ENCODE measurements at places on chromosomes 7 and 10.

GRCh38 chr10:59891349-59891748 is 15.0 kb downstream of the CCDC6 start:
- no peak for DNase-seq

GRCh38 chr10:11003679-11004078 is 14.0 kb upstream of the CELF2 start:
- no peak for DNase-seq

- no peak for DNase-seq
Measured at GRCh38 chr7:133298080-133298479, 45.2 kb downstream of the EXOC4 start.

GRCh38 chr7:48781752-48782151 is 142.6 kb upstream of the CDC14C start:
- DNase-seq = no peak

- no peak for DNase-seq
Measured at GRCh38 chr10:62058476-62058875, 157.0 kb downstream of the ARID5B start.

DNA sequence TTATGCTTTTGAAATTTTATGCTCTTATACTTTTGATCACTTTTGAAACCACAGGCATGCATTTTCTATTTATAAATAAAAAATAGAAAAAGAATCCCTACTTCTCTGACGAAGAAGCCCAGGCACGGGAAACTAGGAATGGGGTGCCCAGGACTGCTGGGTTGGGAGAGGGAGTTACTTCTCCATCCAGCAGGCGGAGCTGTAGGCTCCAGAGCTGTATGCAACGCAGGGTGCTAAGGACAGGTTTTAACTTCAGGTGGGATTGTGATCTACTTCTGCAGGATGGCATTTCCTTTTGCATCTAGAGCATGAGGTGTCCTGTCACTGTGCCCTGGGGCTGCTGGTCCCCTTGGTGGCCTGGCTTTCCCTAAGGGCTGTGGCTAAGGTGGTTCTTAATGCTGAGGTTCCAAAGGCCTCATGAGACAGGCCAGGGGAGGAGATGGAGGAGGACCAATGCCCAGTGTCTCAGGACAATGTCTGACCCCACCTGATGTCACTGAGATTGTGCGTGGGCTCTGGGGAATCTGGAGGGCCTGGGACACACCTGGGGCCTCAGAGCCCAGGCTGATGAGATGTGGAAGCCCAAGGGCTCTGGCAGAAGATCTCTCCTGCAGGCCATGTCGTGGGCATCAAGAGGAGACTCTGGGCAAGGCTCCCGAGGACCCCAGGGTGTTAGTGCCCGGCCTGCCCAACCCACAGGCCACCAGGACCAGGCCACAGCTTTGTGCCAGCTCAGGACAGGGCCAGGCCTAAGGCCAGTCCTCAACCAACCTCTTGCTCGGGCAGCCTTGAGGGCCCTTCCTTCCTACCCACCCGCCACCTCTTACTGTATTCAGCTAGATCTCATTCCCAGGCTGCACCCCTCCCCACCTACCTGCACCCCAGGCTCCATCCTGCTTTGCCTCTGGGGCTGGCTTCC is 507 bp downstream of the CCDC201 start:
- no peak for DNase-seq

- DNase-seq = no peak
Measured at GRCh38 chr7:123558289-123558874, 764 bp upstream of the NDUFA5 start.

- DNase-seq = peak; percentile 49
Measured at GRCh38 chr7:128112781-128113221, 81.6 kb upstream of the LRRC4 start.

GRCh38 chr7:33823913-33824312 is 81.4 kb upstream of the BMPER start:
- DNase-seq = no peak

GRCh38 chr10:86850481-86850880 is 94.1 kb downstream of the BMPR1A start:
- DNase-seq = no peak

- DNase-seq = no peak
Measured at GRCh38 chr10:108817135-108817534, 1106.2 kb downstream of the XPNPEP1 start.

DNA sequence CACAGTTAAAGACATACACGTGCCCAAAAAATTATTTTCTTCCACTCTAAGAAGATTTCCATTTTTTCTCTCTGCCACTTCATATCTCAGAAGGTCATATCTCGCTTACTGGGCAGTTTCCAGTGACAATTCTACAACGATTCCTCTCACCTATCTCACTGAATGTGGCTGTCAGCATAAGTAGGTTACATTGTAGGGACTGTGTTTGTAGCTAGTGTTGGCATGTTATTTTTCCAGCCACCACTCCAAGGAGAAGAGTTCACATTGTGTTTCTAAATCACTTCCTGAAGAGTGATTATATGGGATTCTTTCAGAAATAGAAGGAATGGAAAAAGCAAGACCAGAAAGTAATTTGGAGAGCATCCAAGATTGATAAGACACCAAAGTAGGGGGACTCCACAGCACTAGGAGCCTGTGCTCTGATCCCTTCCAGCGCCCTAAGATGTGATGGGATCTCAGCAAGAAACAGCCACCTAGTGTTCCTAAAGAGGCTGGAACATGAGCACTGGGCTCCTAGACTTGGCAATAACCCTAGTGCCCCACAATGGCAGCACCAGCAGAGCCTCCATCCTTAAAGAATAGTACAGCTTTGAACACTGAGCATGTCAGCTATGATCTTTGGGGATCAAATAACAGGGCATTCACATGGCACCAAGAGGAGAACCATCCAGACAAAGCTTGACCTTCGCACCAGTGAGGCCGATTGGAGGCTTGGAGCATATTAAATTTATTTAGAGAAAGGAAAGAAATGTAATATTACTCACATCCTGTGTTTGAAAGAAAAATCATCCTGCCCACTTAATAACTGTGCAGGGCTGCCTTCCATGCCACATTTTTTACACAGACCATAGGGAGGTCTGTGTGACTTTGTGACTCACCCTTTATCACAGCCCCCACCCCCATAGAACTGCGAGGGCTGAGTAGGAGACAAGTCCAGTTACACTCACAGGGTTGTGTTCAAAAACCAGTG is 51.8 kb downstream of the CAV1 start:
- DNase-seq = no peak

GRCh38 chr7:111138193-111138569 is 47.3 kb downstream of the LRRN3 start:
- no peak for DNase-seq

DNA sequence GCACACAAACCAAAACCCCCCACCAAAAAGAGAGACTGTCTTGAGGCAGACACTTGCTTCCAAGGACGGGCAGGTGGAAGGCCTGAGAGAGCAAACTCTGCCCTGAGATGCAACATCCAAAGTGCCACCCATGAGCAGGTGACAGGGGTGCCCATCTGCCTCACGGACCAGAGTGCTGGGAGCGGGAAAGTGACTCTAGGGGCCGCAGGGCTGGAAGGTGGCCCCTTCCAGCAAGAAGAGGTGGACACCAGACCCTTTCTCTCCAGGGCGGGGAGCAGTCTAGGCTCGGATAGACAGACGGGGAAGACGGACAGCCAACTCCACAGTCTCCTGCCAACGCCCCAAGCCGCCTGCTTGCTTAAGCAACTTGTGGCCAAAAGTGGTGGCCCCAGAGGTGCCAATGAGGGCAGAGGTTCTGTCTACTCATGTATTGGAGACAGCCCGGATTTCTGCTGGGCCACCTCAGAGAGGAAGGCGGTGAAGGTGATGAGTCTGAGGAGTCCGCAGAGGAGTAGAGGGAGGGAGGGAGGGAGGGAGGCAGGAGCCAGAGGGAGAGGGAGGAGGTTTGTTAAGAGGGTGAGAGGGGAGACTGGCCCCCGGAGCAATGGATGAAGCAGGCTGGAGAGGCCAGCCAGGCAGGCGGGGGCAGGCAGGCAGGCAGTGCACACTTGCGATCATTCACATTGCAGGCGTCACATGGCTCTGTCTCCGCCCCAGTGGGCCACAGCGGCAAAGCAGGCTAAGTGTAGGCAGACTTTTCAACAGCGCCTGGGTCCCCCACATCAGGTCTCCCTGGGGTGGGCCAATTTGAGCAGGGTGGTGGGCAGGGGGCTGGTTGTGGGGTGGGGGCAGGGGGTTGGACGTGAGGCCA is 65.6 kb downstream of the SLC29A4 start:
- DNase-seq = no peak

GRCh38 chr10:26334232-26334931 is 103.8 kb upstream of the APBB1IP start:
- DNase-seq = no peak

- no peak for DNase-seq
Measured at GRCh38 chr7:79046061-79046460, 407.4 kb downstream of the MAGI2 start.

- no peak for DNase-seq
Measured at GRCh38 chr7:134943785-134944400, 42.4 kb upstream of the AGBL3 start.

- DNase-seq = no peak
Measured at GRCh38 chr7:98213296-98213887, 2.2 kb downstream of the BHLHA15 start.

GRCh38 chr7:17336168-17336567 is 37.7 kb downstream of the AHR start:
- no peak for DNase-seq

- DNase-seq = no peak
Measured at GRCh38 chr7:155282671-155283070, 15.0 kb upstream of the INSIG1 start.
